ENCODE measurements at places on chromosomes 4 and X.

DNA sequence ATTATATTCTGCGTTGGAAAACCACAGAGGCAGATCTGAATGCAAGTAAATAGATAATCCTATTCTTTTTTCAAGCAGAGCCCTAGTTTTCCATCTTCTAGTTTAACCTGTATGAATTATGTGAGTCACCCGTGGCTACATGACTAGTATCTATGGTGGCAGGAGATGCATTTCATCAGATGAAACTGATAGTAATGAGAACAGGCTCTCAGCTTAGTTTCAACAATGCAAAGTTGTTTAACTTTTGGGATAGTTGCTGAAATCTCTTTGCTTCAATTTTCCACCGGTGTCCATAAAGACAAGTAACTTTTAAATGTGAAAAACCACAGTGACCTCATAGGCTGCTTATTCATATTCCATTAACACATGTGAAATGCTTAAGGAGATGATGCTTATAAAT lies 1317.4 kb upstream of the TENM3 start:
- H3K4me3 ChIP-seq = no peak overlapping the region
- H3K36me3 ChIP-seq = no peaks in the 10 kb centered on the region
- H3K27me3 ChIP-seq = no peaks in the 10 kb centered on the region
- DNase-seq = no peak

DNA sequence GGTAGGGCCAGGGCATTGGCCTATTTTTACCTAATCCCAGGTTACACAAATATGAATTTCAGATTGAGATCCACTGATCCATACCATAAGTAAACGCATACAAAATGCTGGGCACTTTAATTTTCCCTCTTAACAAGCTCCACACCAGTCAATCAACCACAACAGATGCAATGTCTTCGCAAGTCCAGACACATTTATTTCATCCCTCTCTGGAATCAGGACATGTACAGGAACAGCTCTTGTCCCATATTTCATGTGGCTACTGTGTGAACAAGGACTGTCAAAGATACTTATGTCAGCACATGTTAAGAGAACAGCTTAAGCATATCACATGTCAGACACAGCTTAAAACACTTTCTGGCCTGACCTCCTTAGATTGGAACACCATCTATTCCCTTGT lies 145.9 kb downstream of the PPP3CA start:
- no peak overlapping the region for H3K4me3 ChIP-seq
- peaks cover 52% of the 10 kb centered on the region for H3K4me1 ChIP-seq
- peak overlapping the region; percentile 60 for H3K27ac ChIP-seq

- DNase-seq = no peak
- no peaks in the 10 kb centered on the region for H3K4me1 ChIP-seq
- no peak overlapping the region for H3K4me3 ChIP-seq
- no peak overlapping the region for H3K27ac ChIP-seq
- no peaks in the 10 kb centered on the region for H3K27me3 ChIP-seq
Measured at GRCh38 chrX:3522101-3522650, 175.7 kb upstream of the MXRA5 start.

- no peak for DNase-seq
- H3K4me3 ChIP-seq = no peak overlapping the region
- H3K36me3 ChIP-seq = no peaks in the 10 kb centered on the region
- no peaks in the 10 kb centered on the region for H3K4me1 ChIP-seq
- H3K27me3 ChIP-seq = no peaks in the 10 kb centered on the region
Measured at GRCh38 chr4:96052827-96053226, 212.9 kb downstream of the PDHA2 start.

GRCh38 chr4:68895561-68896198 lies 55.9 kb downstream of the UGT2A3 start:
- H3K36me3 ChIP-seq = no peaks in the 10 kb centered on the region
- H3K27ac ChIP-seq = no peak overlapping the region
- H3K4me3 ChIP-seq = no peak overlapping the region
- H3K27me3 ChIP-seq = no peaks in the 10 kb centered on the region
- no peaks in the 10 kb centered on the region for H3K4me1 ChIP-seq
- no peak for DNase-seq

DNA sequence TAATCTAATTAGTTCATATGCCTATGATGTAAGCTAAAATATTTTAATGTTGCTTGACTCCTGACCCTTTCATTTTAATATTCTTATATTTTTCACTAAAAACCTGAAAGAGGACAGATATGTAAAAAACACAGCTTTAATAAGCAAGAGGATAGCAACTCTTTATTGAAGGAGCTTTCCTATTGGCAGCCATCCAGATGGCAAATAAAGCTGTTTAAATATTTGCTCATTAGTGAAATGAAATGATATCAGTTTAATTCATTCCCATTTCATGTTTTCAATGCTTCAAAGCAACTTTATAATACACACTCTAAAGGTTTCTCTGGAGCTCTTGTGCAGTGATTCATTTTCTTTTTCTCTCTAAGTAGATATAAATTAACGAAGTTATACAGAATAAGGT lies 473.4 kb downstream of the PCDH7 start:
- H3K36me3 ChIP-seq = no peaks in the 10 kb centered on the region
- no peaks in the 10 kb centered on the region for H3K27me3 ChIP-seq
- H3K27ac ChIP-seq = no peak overlapping the region
- H3K4me1 ChIP-seq = no peaks in the 10 kb centered on the region
- no peak for DNase-seq
- H3K4me3 ChIP-seq = no peak overlapping the region

GRCh38 chr4:144507311-144508101 lies 138.4 kb upstream of the HHIP start:
- H3K36me3 ChIP-seq = no peaks in the 10 kb centered on the region
- H3K4me1 ChIP-seq = no peaks in the 10 kb centered on the region
- no peak overlapping the region for H3K4me3 ChIP-seq
- H3K27me3 ChIP-seq = no peaks in the 10 kb centered on the region

GRCh38 chr4:81722290-81722851 lies 250.7 kb upstream of the RASGEF1B start:
- H3K27ac ChIP-seq = no peak overlapping the region
- H3K4me1 ChIP-seq = peaks cover 6% of the 10 kb centered on the region
- no peaks in the 10 kb centered on the region for H3K27me3 ChIP-seq
- no peaks in the 10 kb centered on the region for H3K36me3 ChIP-seq
- H3K4me3 ChIP-seq = no peak overlapping the region
- no peak for DNase-seq

GRCh38 chrX:140167551-140167950 lies 202.2 kb upstream of the CXorf66 start:
- H3K36me3 ChIP-seq = no peaks in the 10 kb centered on the region
- no peak overlapping the region for H3K27ac ChIP-seq
- no peaks in the 10 kb centered on the region for H3K4me1 ChIP-seq
- no peaks in the 10 kb centered on the region for H3K27me3 ChIP-seq
- DNase-seq = no peak

- DNase-seq = no peak
- no peaks in the 10 kb centered on the region for H3K36me3 ChIP-seq
- H3K4me3 ChIP-seq = no peak overlapping the region
- H3K4me1 ChIP-seq = no peaks in the 10 kb centered on the region
- H3K27ac ChIP-seq = no peak overlapping the region
- H3K27me3 ChIP-seq = peaks cover 19% of the 10 kb centered on the region
Measured at GRCh38 chr4:7719354-7720174, 220.1 kb downstream of the AFAP1 start.

- H3K27ac ChIP-seq = no peak overlapping the region
- peaks cover 12% of the 10 kb centered on the region for H3K36me3 ChIP-seq
- H3K4me3 ChIP-seq = no peak overlapping the region
- no peak for DNase-seq
- H3K27me3 ChIP-seq = no peaks in the 10 kb centered on the region
- H3K4me1 ChIP-seq = no peaks in the 10 kb centered on the region
Measured at GRCh38 chr4:106240699-106241098, 75.3 kb downstream of the TBCK start.

- H3K27ac ChIP-seq = peak within 1 kb of the TSS; percentile 67
- no peaks in the 10 kb centered on the region for H3K36me3 ChIP-seq
- DNase-seq = peak; percentile 17
- peaks cover 10% of the 10 kb centered on the region for H3K4me1 ChIP-seq
Measured at GRCh38 chr4:139665690-139666529, at the start of gene MGST2. Gene MGST2, plus strand, starts transcription at chr4:139665819. Its CDS starts 201 bp downstream, at chr4:139666020.

GRCh38 chr4:30103455-30103854 lies 616.7 kb upstream of the PCDH7 start:
- DNase-seq = no peak
- H3K4me3 ChIP-seq = no peak overlapping the region
- H3K36me3 ChIP-seq = no peaks in the 10 kb centered on the region
- no peak overlapping the region for H3K27ac ChIP-seq
- H3K4me1 ChIP-seq = no peaks in the 10 kb centered on the region
